ENCODE measurements at places on chromosomes 4 and X.

- no peak for DNase-seq
Measured at GRCh38 chrX:131752493-131753198, 208.8 kb downstream of the OR13H1 start.

- no peak for DNase-seq
Measured at GRCh38 chr4:101200561-101200960, 146.8 kb downstream of the PPP3CA start.

- DNase-seq = no peak
Measured at GRCh38 chrX:97672138-97672537, 788.4 kb downstream of the RPA4 start.

- peak; percentile 73 for DNase-seq
Measured at GRCh38 chrX:135521405-135522131, 1.1 kb downstream of the INTS6L start.

- DNase-seq = no peak
Measured at GRCh38 chr4:150243932-150244331, 165.7 kb downstream of the DCLK2 start.

GRCh38 chrX:13374364-13374763 lies 54.5 kb upstream of the ATXN3L start:
- no peak for DNase-seq

DNA sequence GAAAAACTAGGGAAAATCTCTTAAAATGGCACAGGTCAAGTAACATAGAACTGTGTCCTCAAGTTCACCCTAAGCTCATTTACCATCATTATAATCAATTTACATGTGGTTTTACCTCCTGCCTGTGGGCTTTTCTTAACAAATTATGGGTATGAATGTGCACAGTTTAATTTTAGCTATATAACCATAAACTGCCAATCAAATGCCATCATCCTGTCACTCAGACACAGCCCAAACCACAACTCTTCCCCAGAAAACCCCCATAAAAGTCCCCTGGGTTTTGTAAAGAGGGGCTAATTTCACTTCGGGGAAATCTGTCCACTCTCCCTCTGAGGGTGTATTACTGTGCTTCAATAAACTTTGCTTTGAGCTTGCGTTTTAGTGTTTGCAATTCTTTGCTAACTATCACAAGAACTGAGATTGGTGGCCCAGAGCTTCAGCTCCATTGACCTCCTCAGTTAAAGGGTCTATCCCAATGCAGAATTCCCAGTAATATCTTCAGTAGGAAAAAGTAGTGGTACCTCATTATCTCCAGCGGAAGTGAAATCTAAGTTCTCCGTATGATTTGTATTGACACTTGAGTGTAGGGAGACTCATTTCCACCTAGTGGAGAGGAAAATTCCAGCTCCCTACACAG lies 394.6 kb downstream of the SPOCK3 start:
- DNase-seq = no peak
